SHP77 treated with DMSO at 0.1 percent for 48 hours (cell line): ENCODE measurements at places on chromosomes 5 and 9.

- no peak for DNase-seq
These were observed 217.5 kb upstream of the S1PR3 start for GRCh38 chr9:88773627-88774244.

GRCh38 chr5:93305984-93306383 is 275.0 kb downstream of the NR2F1-AS1 start:
- DNase-seq: peak; percentile 45

GRCh38 chr5:8097146-8097545 is 228.2 kb downstream of the MTRR start:
- no peak for DNase-seq

- DNase-seq: peak; percentile 44
These were observed 8.6 kb downstream of the TEK start for GRCh38 chr9:27117489-27118135.

- no peak for DNase-seq
These were observed 216.0 kb downstream of the ADAMTSL1 start for GRCh38 chr9:18689921-18690320.

- no peak for DNase-seq
These were observed 57.7 kb downstream of the DUSP1 start for GRCh38 chr5:172713113-172713808.

DNA sequence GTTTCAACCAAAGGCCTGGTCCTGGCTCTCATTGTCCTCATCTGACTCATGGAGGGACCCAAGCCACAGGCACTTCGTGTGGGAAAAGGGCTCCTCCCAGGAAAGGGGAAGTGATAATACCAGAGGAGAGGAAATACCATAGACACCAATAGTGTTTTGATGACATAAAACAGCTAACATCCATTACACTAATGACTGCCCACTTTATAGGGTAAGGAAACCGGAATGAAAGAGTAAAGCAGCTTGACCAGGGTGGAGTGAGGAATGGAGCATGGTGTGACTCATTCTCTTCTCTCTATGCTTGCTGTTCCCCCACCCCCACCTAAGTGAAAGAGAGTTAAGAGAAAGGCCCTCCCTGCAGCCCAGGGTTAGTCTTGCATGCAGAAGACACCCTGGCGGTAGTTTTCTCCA is 67.4 kb upstream of the HRH2 start:
- no peak for DNase-seq

DNA sequence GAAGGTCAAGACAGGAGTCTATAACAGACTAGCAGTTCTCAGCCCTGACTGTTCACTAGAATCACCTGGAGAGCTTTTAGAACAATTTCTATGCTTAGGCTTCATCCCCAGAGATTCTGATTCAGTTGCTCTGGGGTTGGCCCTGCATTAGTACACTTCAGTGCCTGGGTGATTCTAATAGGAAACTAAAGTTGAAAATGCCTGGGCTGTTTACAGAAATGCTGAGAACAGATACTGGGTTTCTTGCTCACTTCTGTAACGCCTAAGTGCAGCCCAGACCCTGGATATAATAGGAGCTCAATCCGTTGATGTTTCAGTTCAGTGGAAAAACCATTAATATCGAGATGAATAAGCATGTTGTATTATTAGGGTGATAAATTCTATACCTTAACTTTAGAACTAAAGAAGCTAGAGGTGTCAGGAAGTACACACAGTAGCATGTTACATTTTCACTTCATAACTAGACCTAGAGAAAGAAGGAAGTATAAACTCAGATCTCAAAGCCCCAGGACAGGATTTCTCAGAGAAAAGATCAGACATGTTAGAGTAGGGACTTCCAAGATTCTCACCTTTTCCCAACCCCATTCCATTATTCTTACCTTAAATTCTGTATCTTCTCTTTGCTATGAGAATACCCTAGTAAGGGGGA is 20.4 kb downstream of the HAVCR2 start:
- DNase-seq: no peak

DNA sequence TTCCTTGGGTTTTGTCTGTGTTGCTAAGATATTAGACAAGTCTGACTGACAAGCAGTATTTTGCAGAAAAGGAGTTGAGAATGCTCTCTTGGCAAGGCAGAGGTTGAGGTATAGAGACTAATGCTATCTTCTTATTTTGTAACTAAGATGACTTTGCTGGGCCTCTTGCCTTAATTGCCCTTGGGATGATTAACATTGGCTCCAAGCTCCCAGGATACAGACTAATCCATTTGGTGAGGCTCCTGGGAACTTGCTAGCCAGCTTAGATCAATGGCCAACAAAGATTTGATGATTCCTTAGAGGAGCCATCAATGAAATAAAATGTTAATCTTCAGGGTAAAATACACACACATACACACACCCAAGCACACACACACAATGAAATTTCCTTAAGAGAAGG is 28.7 kb upstream of the AP3B1 start:
- no peak for DNase-seq

- DNase-seq: no peak
These were observed 225.1 kb upstream of the TBCA start for GRCh38 chr5:78001197-78001596.

DNA sequence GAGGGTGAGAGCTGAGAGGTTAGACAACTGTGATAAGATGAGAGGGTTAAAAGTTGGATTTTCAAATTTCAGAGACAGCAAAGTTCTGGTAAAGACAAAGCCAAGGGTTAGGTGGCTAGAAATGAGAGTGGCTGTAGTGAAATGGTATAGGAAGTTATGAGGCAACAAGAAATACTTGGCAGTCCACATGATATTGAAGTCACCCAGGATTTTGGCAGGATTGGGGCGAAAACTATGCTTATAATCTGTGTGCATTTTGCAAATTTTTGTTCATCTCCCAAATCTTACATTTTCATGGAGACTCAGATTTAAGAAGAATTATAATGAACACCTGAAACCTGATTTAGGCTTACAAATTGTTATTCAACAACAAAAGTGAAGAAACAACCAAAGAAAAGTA is 35.6 kb downstream of the C9 start:
- no peak for DNase-seq

DNA sequence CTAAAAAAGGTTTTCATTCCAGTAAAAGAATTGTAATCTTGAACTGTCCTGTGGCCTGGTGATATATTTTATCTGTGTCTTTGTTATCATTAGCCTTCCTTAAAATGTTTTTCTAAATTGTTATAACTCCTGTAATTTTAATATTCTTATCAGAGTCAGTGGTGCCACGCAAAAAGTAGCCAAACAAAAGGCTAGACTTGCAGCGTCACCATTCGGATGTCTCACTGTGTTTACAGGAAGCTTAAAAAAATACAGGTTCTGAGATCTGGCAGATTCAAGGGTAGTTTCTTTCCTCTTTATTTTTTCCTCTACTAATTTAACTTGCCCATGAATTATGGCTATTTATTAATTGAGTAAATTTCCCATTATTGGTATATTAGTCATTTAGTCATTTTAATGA is 362.3 kb downstream of the MAT2B start:
- no peak for DNase-seq

DNA sequence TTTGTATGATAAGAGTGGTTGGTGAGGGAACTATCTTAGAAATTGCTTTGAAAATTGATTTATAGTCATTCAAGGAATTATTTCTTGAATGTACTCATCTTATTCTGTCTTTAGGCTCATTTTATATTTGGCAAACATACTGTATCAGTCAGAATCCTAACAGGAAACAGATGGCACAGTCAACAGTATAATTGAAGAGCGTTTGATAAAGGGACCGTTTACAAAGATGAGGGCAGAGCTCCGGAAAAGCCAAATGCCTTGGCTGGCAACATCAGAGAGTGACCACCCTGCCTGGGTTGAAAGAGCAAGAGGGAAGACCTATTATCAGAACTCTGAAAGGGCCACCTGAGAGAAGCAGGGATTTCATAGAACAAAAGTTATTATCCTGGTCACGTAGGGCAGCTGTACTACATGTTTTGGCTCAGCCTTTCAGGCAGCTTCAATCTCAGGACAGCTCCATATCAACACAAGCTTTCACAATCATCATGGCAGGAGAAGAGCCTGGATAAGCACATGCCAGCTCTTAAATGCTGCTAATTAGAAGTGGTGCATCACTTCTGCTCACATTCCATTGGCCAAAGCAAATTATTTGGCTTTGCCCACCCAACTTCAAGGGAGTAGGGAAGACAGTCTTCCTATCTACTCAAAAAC is 47.2 kb upstream of the ARL15 start:
- DNase-seq: no peak

DNA sequence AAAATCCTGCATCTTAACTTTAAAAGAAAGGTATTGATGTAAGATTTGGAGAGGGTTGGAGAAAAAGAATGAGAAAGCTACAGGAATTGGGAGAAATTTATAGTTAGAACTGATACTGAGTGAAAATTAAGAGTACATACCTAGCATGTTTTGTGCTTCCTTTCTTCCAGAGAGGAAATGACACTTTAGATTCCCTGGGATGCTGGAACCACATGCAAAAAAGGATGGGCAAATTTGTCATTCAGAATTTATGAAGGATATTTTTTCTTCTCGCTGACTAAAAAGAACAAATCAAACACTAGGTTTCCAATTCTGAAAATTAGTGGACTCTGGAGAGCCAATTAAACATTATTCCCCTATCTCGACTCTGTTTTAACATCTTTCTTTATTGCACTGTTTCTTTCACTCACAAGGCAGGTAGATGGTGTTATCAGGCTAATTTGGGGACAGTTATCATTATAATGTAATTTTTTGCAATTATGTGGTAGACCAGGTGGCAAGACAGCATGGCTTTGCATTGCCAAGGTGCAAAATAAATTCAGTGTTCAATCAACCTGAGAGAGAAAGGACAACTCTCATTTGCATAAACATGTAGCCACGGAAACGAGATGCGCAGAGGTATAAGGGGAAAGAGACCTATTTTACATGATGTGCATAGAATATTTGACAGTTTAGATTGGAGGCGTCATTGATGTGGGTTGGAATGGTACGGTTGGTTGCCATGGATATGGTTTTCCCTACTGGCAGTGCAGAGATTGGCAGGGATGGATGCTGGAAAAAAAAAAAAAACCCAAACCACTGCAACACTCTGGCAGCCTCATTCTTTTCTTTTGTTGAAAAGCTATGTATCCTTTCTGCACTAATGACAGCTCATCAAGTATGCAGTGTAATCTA is 320.4 kb upstream of the CCNH start:
- DNase-seq: no peak

- DNase-seq: no peak
These were observed 6.2 kb upstream of the CEP120 start for GRCh38 chr5:123429221-123429954.

DNA sequence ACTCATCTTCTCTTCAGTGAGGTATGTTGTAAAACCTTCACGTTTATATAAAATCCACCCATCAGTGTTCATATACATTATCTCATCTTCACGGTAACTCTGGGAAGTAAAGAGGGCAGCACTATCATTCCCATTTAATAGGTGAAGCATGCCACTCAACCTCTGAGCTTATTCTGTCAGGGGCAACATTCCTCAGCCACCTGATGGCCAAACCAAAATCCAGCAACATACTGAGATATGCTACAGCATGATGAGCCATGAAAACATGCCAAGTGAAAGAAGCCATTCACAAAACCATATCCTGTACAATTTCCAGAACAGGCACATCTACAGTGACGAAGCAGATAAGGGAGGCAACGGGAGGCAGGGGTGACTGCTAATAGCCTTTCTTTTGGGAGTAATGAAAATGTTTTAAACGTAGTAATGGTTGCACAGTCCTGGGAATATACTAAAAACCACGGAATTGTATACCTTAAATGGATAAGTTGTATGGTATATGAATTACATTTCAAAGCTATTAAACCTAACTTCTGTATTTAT is 167.4 kb downstream of the TSSK1B start:
- DNase-seq: no peak

- DNase-seq: no peak
These were observed 55.7 kb downstream of the LIFR start for GRCh38 chr5:38500573-38501260.

DNA sequence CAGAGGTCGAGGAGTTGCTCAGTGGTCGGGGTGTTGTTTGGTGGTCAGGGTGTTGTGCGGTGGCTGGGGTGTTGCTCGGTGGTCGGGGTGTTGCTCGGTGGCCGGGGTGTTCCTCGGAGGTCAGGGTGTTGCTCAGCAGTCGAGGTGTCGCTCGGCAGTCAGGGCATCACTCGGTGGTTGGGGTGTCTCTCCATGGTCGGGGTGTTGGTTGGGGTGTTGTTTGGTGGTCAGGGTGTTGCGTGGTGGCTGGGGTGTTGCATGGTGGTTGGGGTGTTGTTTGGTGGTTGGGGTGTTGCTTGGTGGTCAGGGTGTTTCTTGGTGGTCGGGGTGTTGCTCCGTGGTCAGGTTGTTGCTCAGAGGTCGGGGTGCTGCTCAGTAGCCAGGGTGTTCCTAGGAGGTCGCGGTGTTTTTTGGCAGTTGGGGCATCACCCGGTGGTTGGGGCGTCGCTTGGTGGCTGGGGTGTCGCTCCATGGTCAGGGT is 11.0 kb upstream of the GPSM1 start:
- no peak for DNase-seq

GRCh38 chr5:67004730-67005350 is 191.8 kb downstream of the CD180 start:
- DNase-seq: no peak

DNA sequence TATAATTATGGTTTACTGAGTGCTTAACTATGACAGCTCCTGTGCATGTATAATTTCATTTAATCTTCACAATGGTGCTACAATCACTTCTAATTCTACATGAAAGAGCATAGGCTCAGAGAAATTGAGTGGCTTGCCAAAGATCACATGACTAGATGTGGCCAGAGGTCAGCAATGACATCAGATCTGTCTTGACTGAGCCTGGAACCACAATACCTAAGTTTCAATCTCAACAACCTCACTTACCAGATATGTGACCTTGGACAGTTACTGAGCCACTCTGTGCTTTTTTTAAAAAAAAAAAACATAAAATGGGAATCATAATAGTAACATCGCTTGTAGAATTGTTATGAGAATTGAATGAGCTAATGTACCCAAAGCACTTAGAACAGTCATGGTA is 130.7 kb downstream of the TRIM32 start:
- no peak for DNase-seq

DNA sequence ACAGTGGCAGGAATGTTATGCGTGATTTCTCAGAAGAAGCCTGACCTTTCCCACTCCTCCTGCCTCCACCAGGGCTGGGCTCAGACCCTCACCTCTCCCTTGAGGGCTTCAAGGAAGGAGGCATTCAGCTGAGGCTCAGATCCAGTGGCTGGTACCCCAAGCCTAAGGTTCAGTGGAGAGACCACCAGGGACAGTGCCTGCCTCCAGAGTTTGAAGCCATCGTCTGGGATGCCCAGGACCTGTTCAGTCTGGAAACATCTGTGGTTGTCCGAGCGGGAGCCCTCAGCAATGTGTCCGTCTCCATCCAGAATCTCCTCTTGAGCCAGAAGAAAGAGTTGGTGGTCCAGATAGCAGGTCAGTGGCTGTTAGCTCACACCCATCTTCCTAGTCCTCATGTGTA is 9.9 kb downstream of the BTNL9 start:
- DNase-seq: no peak
